COR-L47 (cell line): ENCODE measurements at places on chromosomes 6 and 20.

- no peak for DNase-seq
Observed at GRCh38 chr6:52325695-52326471, 36.1 kb upstream of the PAQR8 start.

DNA sequence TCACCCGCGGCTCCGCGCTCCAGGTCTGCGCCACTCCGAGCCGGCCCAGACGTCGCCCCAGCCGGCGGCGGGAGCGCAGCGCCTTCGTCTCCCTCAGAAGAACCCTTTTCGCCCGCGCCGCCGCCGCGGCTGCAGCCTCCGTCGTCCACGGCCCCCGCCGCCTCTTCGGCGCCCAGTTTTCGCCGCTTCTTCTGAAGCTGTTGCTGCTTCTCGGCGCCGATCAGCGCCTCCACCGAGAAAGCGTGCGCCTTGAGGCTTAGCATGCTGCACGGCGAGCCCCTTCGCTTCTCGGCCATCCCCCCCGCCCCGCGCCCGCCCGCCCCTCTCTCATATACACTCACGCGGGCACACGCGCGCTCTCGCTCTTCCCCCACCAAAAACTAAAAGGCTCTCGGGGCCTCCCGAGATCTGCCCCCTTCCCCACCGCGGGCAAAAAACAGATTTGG, 489 bp downstream of the TBX18 start:
- DNase-seq, result no peak

DNA sequence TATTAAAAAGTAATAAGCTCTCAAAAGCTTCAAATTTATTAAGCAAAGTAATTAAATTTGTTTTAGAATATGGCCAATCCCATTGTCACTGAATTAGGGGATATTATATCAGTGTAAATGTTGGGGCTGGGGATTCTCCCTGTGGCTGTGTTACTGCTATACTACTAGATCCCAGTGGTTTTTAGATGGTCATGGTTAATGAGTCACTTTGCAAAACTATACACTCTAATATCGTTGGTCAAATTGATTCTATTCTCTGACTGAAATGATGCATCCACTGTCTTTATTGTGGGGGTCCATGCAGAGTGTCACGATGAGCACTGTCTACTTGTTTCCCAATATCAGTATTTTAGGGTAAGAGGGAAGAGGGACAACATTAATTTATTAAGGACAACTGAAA, 336.9 kb upstream of the PREP start:
- DNase-seq, result no peak

- DNase-seq, result no peak
Observed at GRCh38 chr20:36351937-36352336, 45.8 kb downstream of the DLGAP4 start.

DNA sequence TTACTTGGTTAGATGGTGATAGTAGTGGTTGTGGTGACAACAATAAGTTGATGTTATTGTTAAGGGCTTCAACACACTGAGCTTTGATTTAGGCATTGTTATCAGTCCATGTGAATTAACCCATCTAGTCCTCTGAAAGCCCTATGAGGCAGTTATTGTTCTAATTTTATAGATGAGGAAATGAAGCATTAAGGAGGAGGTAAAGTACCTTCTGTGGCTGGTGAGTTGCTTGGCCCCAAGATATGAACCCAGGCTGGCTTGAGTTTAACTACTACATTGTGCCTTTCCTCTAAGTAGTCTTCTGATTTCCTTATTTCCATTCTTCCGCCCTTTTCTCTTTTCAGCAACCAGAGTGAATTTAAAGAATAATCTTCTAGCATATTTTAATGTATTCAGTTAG, 81.7 kb downstream of the QKI start:
- no peak for DNase-seq

GRCh38 chr6:53585208-53585900, 40.5 kb upstream of the GCLC start:
- DNase-seq, result no peak
